ENCODE measurements at places on chromosomes 6 and 20.

DNA sequence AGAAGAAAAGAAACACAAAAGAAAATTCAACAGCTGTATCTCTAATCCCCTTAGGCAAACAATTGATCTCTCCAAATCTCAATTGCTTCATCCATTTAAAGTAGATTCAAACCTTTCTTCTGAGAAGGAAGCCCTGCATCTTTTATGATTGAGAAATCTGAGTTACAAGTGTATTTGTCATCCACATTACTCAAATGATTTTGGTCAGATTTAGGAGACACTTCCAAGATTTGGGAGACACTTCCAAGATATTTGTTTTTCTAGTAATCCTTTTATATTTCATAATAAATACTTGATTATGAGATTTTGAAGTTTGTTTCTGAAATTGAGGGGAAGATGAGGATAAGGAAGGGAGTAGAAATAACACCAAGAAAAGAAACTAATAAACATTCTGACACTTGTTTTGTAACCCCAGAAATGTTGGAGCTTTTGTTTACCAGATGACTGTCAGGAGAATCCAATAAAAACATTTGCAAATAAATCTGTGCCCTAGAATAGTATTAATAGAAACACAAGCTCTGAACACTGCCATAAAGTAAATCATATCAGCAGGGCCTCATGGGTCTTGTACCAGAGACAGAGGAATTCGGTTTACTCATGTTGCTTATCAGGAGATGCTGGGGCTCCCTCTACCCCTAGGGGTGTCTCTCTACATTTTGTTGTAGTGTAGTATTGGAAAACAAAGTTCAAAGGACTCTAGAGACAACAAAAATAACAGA is 314.3 kb upstream of the NT5E start:
- no peak for DNase-seq

DNA sequence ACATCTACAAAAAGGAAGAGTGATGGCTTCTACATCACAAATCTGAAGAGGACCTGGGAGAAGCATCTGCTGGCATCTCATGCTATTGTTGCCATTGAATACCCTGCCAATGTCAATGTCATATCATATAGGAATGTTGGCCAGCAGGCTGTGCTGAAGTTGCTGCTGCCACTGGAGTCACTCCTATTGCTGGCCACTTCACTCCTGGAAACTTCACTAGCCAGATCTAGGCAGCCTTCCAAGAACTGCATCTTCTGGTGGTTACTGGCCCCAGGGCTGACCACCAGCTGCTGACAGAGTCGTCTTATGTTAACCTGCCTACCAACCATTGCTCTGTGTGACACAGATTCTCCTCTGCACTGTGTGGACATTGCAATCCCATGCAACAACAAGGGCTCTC is 111.8 kb downstream of the PERP start:
- DNase-seq = no peak

- no peak for DNase-seq
These were observed 82.3 kb upstream of the GCM1 start for GRCh38 chr6:53230775-53231467.

- no peak for DNase-seq
These were observed 532.8 kb downstream of the GRIK2 start for GRCh38 chr6:101926149-101926925.

DNA sequence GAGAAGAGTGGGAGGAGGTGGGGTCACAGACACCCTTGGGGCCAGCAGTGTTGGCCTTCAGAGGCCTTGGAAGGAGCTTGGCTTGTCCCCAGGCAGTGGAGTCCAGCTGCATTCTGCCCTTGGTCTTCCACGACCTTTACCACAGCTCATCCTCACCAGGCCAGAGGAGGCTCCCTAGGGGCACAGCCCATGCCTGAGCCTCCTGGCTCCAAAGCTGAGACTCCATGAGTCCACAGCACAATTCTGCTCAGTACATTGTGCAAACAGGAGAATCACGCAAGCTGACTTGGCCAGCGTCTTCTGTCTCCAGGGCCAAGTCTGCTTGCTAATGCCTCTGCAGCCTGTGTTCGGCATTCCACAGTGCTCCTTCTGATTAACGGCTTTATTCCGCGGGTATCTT is 337.2 kb downstream of the SMOC2 start:
- DNase-seq = no peak

- DNase-seq = no peak
These were observed 40.6 kb downstream of the HLA-DPB1 start for GRCh38 chr6:33116417-33116816.

GRCh38 chr6:44116641-44117382 is 10.4 kb downstream of the MRPL14 start:
- no peak for DNase-seq

- DNase-seq = no peak
These were observed 56.3 kb downstream of the EZR start for GRCh38 chr6:158762787-158763433.

DNA sequence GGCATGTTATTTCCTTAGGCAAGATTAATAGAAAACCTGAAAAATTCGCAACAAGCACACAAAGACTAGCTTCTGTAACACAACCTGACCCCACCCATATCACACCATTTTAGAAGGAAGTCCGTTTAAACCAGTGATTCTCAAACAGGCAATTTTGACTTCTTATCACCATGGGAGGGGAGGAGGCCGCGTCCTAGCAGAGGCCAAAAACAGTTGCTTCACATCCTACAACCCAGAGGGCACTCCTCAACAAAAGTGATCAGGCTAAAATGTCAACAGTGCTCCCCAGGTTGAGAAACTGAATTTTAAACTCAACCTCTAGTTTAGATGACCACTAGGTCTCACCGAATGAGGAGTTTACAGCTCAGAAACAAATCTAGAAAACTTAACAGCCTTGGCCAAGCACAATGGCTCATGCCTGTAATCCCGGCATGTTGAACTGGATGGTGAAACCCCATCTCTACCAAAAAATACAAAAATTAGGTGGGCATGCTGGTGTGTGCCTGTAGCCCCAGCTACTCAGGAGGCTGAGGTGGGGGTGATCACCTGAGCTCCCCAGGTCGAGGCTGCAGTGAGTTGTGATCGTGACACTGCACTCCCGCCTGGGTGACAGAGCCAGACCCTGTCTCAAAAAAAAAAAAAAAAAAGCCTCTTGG is 3.4 kb downstream of the SNX5 start:
- DNase-seq = no peak

- DNase-seq = no peak
These were observed 45.3 kb upstream of the IER3 start for GRCh38 chr6:30789606-30790005.
